ENCODE measurements at places on chromosomes 2 and 18.

DNA sequence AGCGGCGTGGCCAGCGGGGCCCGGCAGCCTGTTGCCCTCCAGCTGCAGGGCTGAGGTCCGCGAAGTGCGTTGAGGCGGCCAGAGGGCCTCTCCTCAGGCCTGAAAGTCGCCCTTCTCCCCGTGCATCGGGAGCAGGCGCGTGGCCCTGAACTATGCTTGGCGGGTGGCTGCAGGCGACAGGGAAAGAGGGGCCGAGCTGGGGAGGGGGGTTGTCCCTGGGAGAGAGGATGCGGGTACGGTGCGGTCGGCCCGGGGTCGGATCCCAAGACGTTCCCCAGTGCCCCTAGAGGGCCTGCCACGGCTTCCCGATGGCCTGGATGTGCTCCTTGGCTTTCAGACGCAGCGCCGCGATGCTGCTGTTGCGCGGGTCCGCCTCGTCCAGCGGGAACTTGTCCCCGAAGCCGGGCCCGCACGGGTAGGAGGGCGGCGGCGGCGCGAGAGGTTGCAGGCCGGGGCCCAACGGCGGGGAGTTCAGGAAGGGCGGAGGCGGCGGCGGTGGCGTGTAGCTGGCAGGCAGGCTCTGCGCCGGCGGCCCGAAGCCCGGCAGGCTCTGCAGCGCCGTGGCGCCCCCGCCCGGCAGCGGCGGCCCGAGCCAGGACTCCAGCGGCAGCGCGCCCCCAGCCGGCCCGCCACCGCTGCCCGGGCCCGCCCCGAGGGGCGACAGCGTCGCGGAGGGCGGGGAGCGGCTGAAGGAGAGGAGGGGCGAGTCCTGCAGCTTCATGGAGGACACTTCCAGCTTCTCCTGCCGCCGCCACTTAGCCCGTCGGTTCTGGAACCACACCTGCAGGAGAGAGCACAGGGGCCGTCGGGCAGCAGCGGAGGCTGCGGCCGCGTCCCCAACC lies 4.3 kb downstream of the RAX start:
- no peak for DNase-seq

DNA sequence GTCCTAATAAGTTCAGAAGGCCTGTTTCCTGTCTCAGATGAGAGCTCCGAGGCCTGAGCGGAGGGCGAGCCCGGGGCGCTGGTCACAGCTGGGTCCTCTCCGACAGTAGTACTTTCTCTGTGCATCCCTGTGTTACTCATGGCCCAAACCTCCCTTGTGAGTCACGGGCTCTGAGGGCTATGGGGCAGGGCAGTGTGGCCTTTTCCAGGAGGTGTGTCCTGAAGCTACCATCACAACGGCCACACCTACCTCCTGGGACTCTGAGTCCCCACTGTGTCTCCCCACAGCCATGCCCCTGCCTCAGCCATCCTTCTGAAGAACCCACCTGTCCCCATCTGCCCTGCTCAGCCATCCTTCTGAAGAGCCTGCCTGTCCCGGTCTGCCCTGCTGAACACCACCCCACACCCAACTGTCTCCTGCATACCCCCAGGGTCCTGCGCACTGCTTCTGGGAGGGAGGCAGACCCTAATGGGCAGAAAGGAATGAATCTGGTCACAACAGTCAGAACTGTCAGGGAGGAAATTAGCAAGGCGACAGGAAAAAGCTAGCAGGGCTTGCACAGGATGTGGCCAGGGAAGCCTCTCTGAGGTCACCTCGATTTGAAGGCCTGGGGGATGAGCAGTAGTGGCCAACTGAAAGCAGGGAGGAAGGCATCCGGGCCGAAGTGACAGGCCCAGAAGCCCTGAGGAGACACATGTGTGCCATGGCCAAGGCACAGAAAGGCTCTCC lies 145.4 kb upstream of the RIOK3 start:
- no peak for DNase-seq

- no peak for DNase-seq
These were observed 11.8 kb downstream of the RBFA start for GRCh38 chr18:80046011-80046410.

GRCh38 chr2:118613737-118614136 lies 233.7 kb downstream of the EN1 start:
- DNase-seq = no peak

GRCh38 chr2:10864861-10865636 lies 46.7 kb upstream of the KCNF1 start:
- DNase-seq = no peak
